Aorta (tissue), 5 donors: ENCODE measurements at places on chromosomes 2 and 18. TPM values are rescaled to one million over a fixed set of nuclear protein-coding genes. Genes with fewer than 3 reads are reported as not detected.

The SLC11A1 gene
- total RNA-seq: 40.1 TPM

- no peak overlapping the region for H3K27ac ChIP-seq
- H3K4me1 ChIP-seq: no peaks in the 10 kb centered on the region
- H3K4me3 ChIP-seq: no peak overlapping the region
- H3K27me3 ChIP-seq: no peaks in the 10 kb centered on the region
These were observed 1328.7 kb upstream of the NXPH2 start for GRCh38 chr2:140108706-140109475.

GRCh38 chr2:108184419-108184818 lies 55.3 kb upstream of the SULT1C3 start:
- no peaks in the 10 kb centered on the region for H3K36me3 ChIP-seq
- H3K4me1 ChIP-seq: no peaks in the 10 kb centered on the region
- no peak overlapping the region for H3K27ac ChIP-seq
- no peaks in the 10 kb centered on the region for H3K27me3 ChIP-seq
- H3K4me3 ChIP-seq: no peak overlapping the region

GRCh38 chr2:199309973-199310372 lies 147.8 kb downstream of the SATB2 start:
- H3K27me3 ChIP-seq: no peaks in the 10 kb centered on the region
- H3K4me3 ChIP-seq: no peak overlapping the region
- no peak overlapping the region for H3K27ac ChIP-seq
- H3K36me3 ChIP-seq: no peaks in the 10 kb centered on the region
- no peak for DNase-seq

GRCh38 chr2:178452870-178453269 lies 1.7 kb downstream of the PJVK start:
- peaks cover 10% of the 10 kb centered on the region for H3K4me1 ChIP-seq
- H3K36me3 ChIP-seq: peaks cover 2% of the 10 kb centered on the region
- no peak overlapping the region for H3K27ac ChIP-seq
- H3K4me3 ChIP-seq: no peak overlapping the region
- no peaks in the 10 kb centered on the region for H3K27me3 ChIP-seq

The MC4R gene
- total RNA-seq: not detected

DNA sequence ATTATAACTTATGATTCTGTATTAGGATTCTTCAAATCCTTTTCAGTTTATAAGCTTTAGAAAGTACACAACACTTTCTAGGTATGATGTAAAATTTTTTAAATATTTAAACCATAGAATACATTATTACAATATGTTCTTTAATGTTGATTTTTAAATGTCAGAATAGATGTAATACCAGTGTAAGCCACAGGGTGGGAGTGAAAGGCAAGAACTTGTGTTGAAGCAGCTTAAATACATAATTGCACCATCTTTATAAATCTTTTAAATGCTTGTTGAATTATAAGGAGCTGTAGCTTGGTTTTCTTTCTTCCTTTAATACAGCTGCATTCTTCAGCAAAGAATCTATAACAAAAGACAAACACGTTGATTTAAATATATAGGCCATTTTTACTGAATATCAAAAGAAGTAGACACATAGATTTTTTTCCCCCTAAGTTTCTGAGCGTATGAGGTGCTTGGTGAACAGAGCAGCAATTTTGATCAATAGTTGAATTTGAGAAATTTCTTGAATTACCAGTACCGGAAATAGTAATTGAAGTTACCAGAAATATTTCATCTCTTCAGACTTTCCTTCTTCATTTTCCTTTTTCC lies 63.0 kb downstream of the TANK start:
- H3K36me3 ChIP-seq: no peaks in the 10 kb centered on the region
- H3K4me3 ChIP-seq: no peak overlapping the region
- no peaks in the 10 kb centered on the region for H3K4me1 ChIP-seq
- DNase-seq: no peak

The ARHGAP28 gene
- 8.6 TPM for total RNA-seq

The MOB1A gene
- total RNA-seq: 101 TPM
